Calu3 (cell line): ENCODE measurements at places on chromosomes 7 and 10. TPM values are rescaled to one million over a fixed set of nuclear protein-coding genes. Genes with fewer than 3 reads are reported as not detected.

Gene GPR37
- total RNA-seq, result 7.5 and 7.9 TPM in 2 replicates

Gene STX1A
- 26.1 and 26.2 TPM in 2 replicates for total RNA-seq

DNA sequence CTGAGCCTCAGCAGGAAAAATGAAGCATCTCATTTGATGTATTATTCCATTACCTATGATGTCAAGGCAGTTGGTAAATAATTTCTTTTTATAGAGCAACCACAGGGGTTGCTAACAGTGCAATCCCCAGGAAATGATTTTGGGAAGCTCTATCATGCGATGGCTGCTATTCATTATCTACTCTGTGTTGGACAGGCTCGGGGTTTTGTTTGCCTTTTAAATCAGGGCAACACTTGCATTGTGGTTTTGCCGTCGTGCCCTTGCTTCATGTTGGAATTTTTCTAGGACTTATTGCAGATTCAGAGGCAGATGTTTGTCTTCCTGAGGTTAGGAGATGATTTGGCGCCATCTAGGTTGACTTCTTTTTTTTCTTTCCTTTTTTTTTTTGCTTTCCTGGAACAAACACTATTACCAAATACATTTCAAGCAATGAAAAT, 128.4 kb downstream of the BICC1 start:
- peaks cover 78% of the 10 kb centered on the region for H3K4me1 ChIP-seq
- peak overlapping the region; percentile 29 for H3K4me3 ChIP-seq
- H3K36me3 ChIP-seq, result peaks cover 10% of the 10 kb centered on the region
- peak overlapping the region; percentile 43 for H3K27ac ChIP-seq
- DNase-seq, result peak; percentile 46

DNA sequence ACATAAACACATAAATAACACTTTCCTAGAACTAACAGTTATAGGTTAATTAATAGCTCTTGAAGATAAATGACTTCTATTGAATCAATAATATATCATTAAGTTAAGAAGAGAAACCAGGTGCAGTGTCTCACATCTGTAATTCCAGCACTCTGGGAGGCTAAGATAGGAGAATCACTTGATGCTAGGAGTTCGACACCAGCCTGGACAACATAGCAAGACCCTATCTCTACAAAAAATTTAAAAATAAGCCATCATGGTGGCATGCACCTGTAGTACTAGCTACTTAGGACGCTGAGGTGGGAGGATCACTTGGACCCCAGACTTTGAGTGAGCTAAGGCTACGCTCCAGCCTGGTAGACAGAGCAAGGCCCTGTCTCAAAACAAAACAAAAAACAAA, 38.8 kb downstream of the AKR1D1 start:
- H3K4me1 ChIP-seq, result peaks cover 20% of the 10 kb centered on the region
- no peak overlapping the region for H3K27ac ChIP-seq
- no peaks in the 10 kb centered on the region for H3K27me3 ChIP-seq

GRCh38 chr7:139490130-139490529, 6.7 kb upstream of the KLRG2 start:
- H3K36me3 ChIP-seq, result no peaks in the 10 kb centered on the region
- DNase-seq, result no peak
- H3K4me3 ChIP-seq, result no peak overlapping the region

- no peaks in the 10 kb centered on the region for H3K36me3 ChIP-seq
- no peaks in the 10 kb centered on the region for H3K4me1 ChIP-seq
- no peak for DNase-seq
- H3K27me3 ChIP-seq, result peaks cover 58% of the 10 kb centered on the region
These were observed 232.5 kb downstream of the SH2D4B start for GRCh38 chr10:80770239-80770638.

Gene WBP1L
- 19.9 and 26.0 TPM in 2 replicates for total RNA-seq

Gene COL28A1
- 1.3 and 3.2 TPM in 2 replicates for total RNA-seq

- H3K4me1 ChIP-seq, result peaks cover 2% of the 10 kb centered on the region
- H3K27ac ChIP-seq, result no peak overlapping the region
- H3K36me3 ChIP-seq, result no peaks in the 10 kb centered on the region
- DNase-seq, result peak; percentile 85
- H3K27me3 ChIP-seq, result peaks cover 40% of the 10 kb centered on the region
These were observed 12.6 kb upstream of the CDH23 start for GRCh38 chr10:71383972-71384687.

- DNase-seq, result no peak
- H3K27ac ChIP-seq, result no peak overlapping the region
- H3K4me3 ChIP-seq, result no peak overlapping the region
- no peaks in the 10 kb centered on the region for H3K4me1 ChIP-seq
These were observed 163.1 kb downstream of the AUTS2 start for GRCh38 chr7:69761290-69761922.

DNA sequence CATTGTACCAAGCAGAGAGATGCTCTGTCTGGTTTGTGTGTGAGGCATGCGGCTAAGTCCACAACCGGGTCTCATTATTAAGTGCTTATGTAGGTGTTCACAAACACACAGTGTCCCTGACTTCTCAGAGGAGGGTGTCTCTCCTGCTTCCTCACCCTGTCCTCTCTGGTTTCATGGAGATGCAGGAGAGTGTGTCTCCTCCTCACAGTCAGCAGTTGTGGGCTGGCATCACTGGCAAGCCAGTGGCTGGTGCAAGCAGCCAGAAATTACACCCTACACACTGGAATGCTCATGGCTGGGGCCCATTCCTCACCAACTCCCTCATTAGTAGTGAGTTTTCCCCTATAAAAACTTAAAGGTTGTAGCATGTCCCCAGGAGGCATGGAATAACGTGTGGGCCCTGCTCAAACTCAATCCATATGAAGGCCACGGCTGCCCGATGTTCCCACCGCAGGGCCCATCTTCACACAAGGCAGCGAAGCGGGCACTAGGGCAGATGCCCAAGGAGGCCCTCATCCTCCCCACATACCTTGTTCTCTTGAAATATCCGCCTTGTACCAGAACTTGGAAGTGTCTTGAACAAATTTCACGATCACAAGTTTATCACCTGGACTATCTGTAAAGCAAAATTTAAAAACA, 280.1 kb downstream of the TNS3 start:
- H3K4me3 ChIP-seq, result no peak overlapping the region
- no peak overlapping the region for H3K27ac ChIP-seq
- H3K27me3 ChIP-seq, result no peaks in the 10 kb centered on the region

DNA sequence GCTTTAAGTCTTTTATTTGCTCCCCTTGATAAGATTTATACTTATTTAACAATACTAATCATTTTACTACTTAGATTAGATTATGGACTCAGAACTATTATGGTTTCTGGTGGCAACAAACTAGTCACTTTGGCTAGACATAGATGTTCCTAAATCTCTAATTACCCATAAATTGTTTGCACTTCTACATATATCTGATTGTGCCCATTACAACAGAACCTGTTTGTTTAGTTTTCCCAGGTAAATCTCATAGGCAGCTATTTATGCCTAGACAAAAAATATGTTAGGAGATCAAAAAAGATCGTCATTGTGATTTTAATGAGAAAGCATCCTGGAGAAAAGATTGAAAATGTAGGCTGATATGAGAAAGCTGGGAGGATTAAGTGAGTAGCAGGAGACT, 14.4 kb downstream of the UBN2 start:
- H3K27me3 ChIP-seq, result no peaks in the 10 kb centered on the region
- no peak overlapping the region for H3K4me3 ChIP-seq

DNA sequence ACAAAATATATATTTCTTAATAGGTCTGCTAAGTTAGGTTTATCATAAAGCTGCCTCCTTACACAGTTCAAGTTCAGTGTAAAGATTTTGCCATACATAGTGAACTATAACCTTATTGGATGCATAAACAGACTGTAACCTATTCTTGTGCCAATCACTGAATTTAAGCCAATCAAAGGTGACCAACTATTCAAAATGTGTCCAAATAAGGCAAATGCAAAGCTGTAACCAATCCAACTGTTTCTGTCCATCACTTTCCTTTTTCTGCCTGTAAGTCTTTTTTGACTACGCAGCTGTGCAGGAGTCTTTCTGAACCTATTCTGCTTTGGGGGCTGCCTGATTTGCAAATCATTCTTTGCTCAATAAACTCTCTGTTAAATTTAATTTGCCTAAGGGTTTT, 11.6 kb upstream of the DNMBP start:
- H3K27me3 ChIP-seq, result no peaks in the 10 kb centered on the region
- peaks cover 4% of the 10 kb centered on the region for H3K36me3 ChIP-seq
- no peak for DNase-seq
- H3K4me3 ChIP-seq, result no peak overlapping the region
- H3K4me1 ChIP-seq, result peaks cover 11% of the 10 kb centered on the region

GRCh38 chr7:114141415-114141814, 222.6 kb upstream of the PPP1R3A start:
- no peak overlapping the region for H3K4me3 ChIP-seq
- no peaks in the 10 kb centered on the region for H3K4me1 ChIP-seq
- H3K27me3 ChIP-seq, result no peaks in the 10 kb centered on the region
- H3K36me3 ChIP-seq, result no peaks in the 10 kb centered on the region
- no peak for DNase-seq
- no peak overlapping the region for H3K27ac ChIP-seq

GRCh38 chr10:127441350-127442219, 107.5 kb upstream of the NPS start:
- DNase-seq, result peak; percentile 45
- H3K27ac ChIP-seq, result no peak overlapping the region

- H3K27me3 ChIP-seq, result no peaks in the 10 kb centered on the region
- no peak overlapping the region for H3K4me3 ChIP-seq
- H3K27ac ChIP-seq, result no peak overlapping the region
- no peaks in the 10 kb centered on the region for H3K4me1 ChIP-seq
- H3K36me3 ChIP-seq, result no peaks in the 10 kb centered on the region
- DNase-seq, result no peak
These were observed 45.0 kb downstream of the MRC1 start for GRCh38 chr10:17854044-17854652.

Gene SNCG
- 7.2 and 11.3 TPM in 2 replicates for total RNA-seq

Gene UTF1
- total RNA-seq, result not detected in 2 replicates

DNA sequence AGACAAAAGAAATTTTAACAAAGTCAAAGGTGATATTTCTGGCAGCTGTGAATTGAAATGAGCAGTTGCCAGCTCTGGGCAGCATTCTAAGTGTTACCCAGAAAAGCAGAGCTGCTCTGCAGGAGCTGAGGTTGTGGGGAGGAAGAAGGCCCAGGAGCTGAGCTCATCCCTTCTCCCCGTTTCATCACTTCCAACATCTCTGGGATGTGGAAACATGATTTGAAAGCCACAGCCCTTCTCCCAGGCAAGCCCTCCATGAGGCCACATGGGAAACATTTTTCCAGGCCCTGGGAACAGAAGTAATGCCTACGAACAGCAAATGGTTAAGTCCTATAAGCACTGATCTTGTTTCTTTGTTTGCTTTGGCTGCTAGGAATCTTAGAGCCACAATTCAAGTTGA, 10.9 kb upstream of the DMBT1 start:
- peaks cover 4% of the 10 kb centered on the region for H3K36me3 ChIP-seq
- no peak for DNase-seq
- no peaks in the 10 kb centered on the region for H3K27me3 ChIP-seq
- H3K4me1 ChIP-seq, result peaks cover 11% of the 10 kb centered on the region
- no peak overlapping the region for H3K27ac ChIP-seq
- H3K4me3 ChIP-seq, result no peak overlapping the region
